ENCODE measurements at places on chromosomes 11 and 22. TPM values are rescaled to one million over a fixed set of nuclear protein-coding genes. Genes with fewer than 3 reads are reported as not detected.

The MRGPRX4 gene
- not detected for polyA plus RNA-seq

The KRTAP5-1 gene
- not detected for polyA plus RNA-seq

The SMIM35 gene
- 0.30 TPM for polyA plus RNA-seq

The OLFML1 gene
- 42.6 TPM for polyA plus RNA-seq

- DNase-seq: no peak
These were observed 51.1 kb downstream of the CHRDL2 start for GRCh38 chr11:74680035-74680671.

DNA sequence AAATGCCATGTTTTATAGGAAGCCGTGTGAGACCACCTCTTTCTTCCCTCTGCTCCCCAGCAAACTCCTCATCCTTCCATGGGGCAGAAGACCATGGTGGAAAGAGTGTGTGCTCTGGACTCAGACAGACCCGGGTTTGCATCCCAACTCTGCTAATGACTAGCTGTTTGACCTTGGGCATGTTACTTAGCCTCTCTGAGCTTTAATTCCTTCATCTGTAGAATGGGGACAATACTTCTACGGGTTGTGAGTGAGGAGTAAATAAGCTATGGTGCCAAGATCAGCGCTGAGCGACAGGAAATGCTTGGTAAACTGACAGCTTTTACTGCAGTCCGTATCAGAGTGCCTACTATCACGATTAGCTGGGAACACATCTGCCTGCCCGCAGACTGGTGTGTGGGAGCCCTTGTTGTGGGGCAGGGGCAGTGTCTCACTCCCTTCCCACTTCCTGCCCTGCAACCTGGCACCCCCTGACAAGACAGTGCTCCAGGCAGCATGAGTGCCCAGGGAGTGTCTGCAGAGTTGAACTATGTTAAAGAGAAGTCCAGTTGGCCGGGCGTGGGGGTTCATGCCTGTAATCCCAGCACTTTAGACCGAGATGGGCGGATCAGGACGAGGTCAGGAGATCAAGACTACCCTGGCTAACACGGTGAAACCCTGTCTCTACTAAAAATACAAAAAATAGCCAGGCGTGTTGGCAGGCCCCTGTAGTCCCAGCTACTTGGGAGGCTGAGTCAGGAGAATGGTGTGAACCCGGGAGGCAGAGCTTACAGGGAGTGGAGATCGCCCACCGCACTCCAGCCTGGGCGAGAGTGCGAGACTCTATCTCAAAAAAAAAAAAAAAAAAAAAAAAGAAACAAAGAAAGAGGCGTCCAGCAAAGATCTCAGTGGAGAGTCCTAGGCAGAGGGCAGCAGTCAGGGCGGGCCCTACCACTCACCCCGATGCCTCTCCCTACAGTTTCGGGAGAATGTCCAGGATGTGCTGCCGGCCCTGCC, 2.2 kb downstream of the SEC14L2 start:
- DNase-seq: no peak

GRCh38 chr11:117229931-117230285, 2.0 kb downstream of the PCSK7 start:
- DNase-seq: no peak

All from right lung (tissue), 10 donors.